Naive B cell (primary cell): ENCODE measurements at places on chromosomes 16 and 17.

DNA sequence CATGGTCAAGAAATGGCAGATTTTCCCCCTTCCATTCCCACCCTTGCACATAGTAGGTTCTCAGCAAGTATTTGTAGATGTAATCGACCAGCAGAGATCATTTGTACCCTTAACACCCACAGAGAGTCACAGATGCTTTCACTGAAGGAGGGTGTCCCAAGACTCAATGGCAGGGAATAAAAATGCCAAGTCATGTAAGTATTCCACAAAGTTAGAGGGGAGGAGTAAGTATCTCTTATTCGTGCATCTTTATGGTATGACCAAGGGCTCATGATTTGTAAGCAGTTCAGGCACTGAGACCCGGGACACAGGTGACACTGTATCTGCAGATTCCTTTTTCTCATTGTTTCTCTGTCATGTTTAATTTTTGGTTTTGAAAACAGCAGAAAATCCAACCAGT, 489.6 kb downstream of the MAF start:
- H3K27ac ChIP-seq = no peak overlapping the region
- peaks cover 4% of the 10 kb centered on the region for H3K27me3 ChIP-seq
- DNase-seq = no peak
- peaks cover 7% of the 10 kb centered on the region for H3K36me3 ChIP-seq
- H3K4me1 ChIP-seq = no peaks in the 10 kb centered on the region

GRCh38 chr16:3651461-3652372, 2.8 kb upstream of the DNASE1 start:
- H3K27me3 ChIP-seq = no peaks in the 10 kb centered on the region
- H3K4me3 ChIP-seq = no peak overlapping the region
- no peaks in the 10 kb centered on the region for H3K36me3 ChIP-seq
- H3K27ac ChIP-seq = no peak overlapping the region
- peaks cover 6% of the 10 kb centered on the region for H3K4me1 ChIP-seq

DNA sequence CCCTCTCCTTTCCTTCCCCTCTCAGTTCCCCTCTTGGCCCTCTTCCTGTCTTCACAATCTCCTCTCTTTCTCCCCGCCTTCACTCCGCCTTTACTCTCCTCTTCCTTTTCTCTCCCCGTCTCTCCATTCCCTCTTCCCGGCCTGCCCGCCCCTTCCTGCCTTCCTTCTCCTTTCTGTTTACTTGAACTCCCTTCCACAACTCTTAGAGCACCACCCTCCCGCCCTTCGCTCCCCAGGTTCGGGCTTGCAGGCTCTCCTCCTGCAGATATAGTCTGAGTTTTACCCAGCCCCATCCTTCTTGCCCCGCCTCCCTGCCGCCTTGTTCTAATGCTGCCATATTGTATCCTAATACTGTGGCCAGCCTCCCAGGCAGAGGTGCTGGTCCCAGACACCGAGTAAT, 201.5 kb upstream of the N4BP1 start:
- H3K27ac ChIP-seq = no peak overlapping the region
- H3K36me3 ChIP-seq = no peaks in the 10 kb centered on the region
- DNase-seq = no peak

DNA sequence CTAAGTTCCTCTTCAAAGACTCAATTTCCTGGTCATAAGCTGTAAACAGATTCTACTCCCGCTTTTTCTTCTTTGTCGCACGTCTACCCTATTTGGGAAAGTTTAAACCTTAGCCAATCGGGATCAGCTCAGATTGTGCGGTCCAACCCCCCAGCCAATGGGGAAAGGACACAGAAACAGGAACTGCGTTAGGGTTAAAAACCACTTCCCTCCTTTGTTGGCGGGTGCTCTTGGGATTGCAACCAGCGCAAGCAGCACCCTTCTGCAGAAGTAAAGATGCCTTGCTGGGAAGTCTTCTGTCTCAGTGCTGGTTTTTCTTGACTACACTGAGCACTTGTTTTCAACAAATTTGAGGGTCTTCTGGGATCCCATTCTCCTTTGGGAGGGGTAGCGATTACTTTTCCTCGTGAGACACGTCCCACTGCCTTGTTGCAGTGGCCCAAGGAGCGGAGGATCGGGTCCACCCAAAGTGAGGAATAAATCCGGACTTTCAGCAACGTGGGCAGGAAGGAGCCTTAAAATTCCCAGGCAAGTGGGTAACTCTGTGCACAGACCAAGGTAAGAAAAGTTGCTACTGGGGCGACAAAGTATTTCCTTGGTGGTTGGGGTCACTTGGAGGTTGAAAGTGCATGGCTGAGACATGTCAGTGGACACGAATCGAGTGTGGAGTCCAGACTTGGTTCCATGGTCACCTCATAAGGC, 1.0 kb upstream of the YPEL3 start:
- peak overlapping the region; percentile 95 for H3K27ac ChIP-seq
- peak overlapping the region; percentile 84 for H3K4me3 ChIP-seq
- peak; percentile 35 for DNase-seq
- no peaks in the 10 kb centered on the region for H3K27me3 ChIP-seq
- H3K36me3 ChIP-seq = peaks cover 16% of the 10 kb centered on the region
- H3K4me1 ChIP-seq = peaks cover 38% of the 10 kb centered on the region

DNA sequence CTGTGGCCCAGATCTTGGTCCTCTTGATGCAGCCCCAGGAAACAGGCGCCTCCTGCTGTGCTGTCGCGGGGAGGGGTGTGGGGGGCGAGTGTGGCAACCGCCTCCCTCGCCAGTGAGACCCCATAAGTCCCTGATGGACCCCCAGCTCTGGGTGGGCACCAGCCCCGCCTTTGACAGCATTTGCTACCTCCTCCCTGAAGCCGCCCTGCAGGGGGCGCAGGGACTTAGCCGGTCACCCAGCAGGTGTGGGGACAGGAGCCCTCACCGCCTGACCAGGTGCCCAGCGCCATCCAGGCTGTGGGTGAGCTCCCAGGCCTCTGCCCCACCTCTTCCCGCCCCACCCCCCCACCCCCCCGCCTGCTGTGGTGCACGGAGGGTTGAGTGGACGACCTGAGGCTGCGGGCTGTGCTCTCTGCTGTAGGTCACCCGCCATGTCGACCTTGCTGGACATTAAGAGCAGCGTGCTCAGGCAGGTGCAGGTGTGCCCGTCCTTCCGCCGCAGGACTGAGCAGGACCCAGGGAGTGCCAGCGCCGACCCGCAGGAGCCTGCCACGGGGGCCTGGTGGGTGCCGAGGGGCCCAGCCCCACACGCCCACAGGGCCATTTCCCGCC, 4.8 kb downstream of the BAIAP3 start:
- peaks cover 20% of the 10 kb centered on the region for H3K4me1 ChIP-seq
- H3K27me3 ChIP-seq = peaks cover 15% of the 10 kb centered on the region
- no peaks in the 10 kb centered on the region for H3K36me3 ChIP-seq
- H3K4me3 ChIP-seq = no peak overlapping the region
- DNase-seq = no peak

GRCh38 chr17:77502626-77503292, 362.0 kb downstream of the SEC14L1 start:
- H3K36me3 ChIP-seq = peaks cover 4% of the 10 kb centered on the region
- peaks cover 7% of the 10 kb centered on the region for H3K4me1 ChIP-seq
- H3K27me3 ChIP-seq = no peaks in the 10 kb centered on the region
- no peak overlapping the region for H3K4me3 ChIP-seq

DNA sequence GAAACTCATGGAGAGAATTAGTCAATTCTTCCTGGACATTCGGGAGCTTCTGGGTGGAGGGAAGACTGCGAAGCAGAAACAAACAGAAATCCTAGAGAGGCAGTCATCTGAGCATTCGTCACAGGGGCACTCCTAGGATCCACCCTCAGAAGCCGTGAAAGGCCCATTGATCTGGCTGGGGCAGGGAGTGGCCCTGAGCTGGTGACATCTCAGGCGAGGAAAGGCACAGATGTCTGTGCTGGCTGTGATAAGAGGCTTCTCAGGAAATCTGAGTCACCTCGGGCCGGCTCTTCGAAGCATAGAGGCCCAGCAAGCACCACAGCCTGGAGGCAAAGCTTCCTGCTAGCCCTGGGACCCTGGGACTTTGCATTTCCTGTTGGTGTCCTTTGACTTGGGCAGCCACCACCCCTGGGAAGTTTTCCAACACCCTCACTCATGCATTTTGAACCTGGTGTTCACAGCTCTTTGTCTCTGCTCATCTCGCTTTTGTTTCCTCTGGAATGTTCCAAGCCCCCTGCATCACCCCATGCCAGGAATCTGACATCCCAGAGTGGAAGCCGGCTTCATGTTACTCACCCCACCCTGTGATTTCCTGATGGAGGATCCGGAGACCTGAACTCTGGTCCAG, 23.3 kb upstream of the CDRT4 start:
- H3K27ac ChIP-seq = no peak overlapping the region
- H3K36me3 ChIP-seq = peaks cover 10% of the 10 kb centered on the region
- DNase-seq = no peak
- no peak overlapping the region for H3K4me3 ChIP-seq
- H3K27me3 ChIP-seq = no peaks in the 10 kb centered on the region
- H3K4me1 ChIP-seq = no peaks in the 10 kb centered on the region

GRCh38 chr17:74455025-74455545, 11.3 kb upstream of the CD300A start:
- no peaks in the 10 kb centered on the region for H3K4me1 ChIP-seq
- no peak for DNase-seq
- peak overlapping the region; percentile 10 for H3K4me3 ChIP-seq
- peaks cover 27% of the 10 kb centered on the region for H3K27me3 ChIP-seq

GRCh38 chr16:31107465-31107867, 720 bp upstream of the BCKDK start:
- DNase-seq = no peak
- H3K27me3 ChIP-seq = no peaks in the 10 kb centered on the region
- H3K4me3 ChIP-seq = peak overlapping the region; percentile 85
- no peak overlapping the region for H3K27ac ChIP-seq

- H3K27me3 ChIP-seq = no peaks in the 10 kb centered on the region
- H3K36me3 ChIP-seq = no peaks in the 10 kb centered on the region
- peak overlapping the region; percentile 87 for H3K4me3 ChIP-seq
- H3K4me1 ChIP-seq = peaks cover 45% of the 10 kb centered on the region
- peak overlapping the region; percentile 96 for H3K27ac ChIP-seq
Measured at GRCh38 chr17:68291836-68292688, 767 bp downstream of the ARSG start.
